ENCODE measurements at places on chromosomes 11 and 22.

DNA sequence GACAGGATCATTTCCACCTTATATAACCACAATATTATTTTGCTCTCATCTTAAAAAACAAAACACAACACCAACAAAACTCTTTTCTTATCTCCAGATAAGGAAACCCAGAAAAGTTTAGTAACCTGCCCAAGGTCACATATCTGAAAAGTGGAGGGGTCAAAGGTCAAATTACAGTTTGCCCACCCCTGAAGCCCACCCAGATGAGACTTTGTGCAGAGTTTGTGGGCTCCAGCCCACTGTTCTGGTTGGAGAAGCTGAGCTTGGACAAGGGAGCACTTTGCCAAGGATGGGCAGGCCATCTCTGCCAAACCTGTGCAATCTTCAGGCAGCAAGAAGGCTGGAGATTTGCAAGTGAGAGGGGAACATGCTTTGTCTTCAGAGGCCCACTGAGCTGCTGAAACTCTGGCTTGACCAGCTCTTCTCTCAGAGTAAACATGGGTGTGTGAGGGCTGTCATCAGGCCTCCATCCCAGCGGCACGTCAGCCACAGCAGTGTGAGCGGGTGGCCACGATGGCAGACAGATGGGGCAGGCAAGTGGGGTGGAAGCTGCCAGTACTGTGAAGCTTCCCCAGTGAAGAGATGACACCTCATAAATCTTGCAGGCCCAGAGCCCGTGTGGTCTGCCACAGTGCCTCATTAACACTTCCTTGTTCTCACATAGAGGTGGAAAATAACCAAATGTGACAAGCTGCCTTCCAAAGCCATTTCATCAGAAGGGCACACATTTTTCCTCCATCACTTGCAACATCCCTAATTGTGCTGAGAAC lies 111.8 kb downstream of the CCDC81 start:
- DNase-seq: peak; percentile 20

DNA sequence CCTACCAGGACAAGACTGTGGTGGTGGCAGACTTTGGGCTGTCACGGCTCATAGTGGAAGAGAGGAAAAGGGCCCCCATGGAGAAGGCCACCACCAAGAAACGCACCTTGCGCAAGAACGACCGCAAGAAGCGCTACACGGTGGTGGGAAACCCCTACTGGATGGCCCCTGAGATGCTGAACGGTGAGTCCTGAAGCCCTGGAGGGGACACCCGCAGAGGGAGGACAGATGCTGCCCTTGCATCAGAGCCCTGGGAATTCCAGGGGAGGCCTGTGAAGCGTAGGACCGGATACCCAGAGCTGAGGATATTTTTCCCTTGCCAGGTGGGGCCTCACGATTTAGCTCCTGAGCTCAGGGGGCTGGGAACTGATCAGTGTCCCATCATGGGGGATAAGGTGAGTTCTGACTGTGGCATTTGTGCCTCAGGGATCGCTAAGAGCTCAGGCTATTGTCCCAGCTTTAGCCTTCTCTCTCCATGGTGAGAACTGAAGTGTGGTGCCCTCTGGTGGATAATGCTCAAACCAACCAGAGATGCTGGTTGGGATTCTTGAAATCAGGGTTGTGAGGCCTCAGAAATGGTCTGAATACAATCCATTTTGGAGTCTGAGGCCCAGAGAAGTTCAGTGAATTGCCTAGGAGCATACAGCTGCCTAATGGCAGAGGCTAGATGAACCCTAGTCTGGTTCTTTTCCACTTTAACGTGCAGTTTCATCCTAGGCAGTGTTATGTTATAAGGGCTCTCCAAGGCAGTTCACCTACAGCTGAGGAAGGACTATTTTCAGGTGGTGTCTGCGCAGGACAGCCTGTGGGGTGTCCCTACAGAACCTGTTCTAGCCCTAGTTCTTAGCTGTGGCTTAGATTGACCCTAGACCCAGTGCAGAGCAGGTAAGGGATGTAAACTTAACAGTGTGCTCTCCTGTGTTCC lies 19.5 kb downstream of the PIK3IP1 start:
- DNase-seq: peak; percentile 42

DNA sequence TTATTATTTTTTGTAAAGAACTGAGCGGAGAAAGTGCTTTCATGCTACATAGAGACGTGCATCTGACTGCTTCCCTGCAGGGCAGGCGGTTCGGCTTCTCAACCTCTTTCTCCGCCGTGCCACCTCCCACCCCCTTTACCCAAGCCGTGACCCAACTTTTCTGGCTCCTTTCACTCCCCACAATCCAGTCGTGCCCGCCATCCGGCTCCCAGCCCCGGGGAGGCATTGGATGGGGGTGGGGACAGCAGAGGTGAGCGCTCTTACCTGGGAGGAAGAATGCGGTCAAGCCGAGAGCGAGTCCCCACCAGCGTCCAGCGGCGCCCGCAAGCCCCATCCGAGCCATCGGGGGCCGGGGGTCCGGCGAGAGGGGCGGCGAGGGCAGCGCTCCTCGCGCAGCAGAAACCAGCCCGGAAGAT lies 781 bp downstream of the NECTIN1 start:
- no peak for DNase-seq

GRCh38 chr11:80816966-80817365 lies 1376.1 kb upstream of the TENM4 start:
- no peak for DNase-seq

- DNase-seq: no peak
Observed at GRCh38 chr11:19864141-19865140, 151.8 kb downstream of the NAV2 start.

All from activated naive CD8-positive, alpha-beta T cell treated with anti-CD3 and anti-CD28 coated beads, Interleukin-2, amount 50 U/mL, for 24 hours (primary cell).